ENCODE measurements at places on chromosomes 1 and 21.

- DNase-seq, result no peak
Measured at GRCh38 chr1:201269900-201270410, 13.4 kb upstream of the PKP1 start.

DNA sequence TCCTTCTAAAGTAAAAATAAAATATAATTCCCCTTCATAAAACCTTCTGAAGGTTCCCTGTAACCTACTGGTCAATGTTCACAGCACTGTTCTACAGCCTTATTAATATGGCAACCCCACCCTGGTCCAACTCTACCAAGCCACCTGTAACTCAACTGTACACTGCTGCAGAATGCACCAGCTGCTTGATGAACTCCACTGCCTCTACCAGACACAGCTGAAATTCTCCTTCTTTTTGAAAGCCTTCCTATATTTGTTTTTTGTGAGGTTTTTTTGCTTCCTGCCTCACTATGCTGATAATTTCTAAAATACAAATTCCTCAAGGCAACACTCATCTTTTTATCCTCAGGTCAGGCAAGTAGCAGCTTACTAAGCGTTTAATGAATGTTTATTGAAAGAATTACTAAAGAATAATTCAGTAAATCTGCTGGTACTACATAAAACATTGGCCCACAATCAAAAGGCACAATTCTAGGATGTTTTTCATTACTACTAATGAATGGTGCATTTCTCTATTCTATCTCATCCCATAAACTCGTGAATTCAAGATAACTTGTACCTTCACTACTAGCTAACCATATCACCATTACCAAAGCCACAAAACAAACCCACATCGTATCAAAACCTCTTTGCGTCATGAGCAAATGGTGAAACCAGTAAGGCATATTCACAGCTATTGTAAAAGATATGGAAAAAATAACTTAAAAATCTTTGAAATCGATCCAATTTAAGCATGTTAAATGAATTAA, 2.4 kb downstream of the SSX2IP start:
- DNase-seq, result no peak

GRCh38 chr1:206702803-206703202, 18.1 kb downstream of the MAPKAPK2 start:
- DNase-seq, result no peak

GRCh38 chr1:33426916-33427315, 4.0 kb downstream of the PHC2 start:
- DNase-seq, result no peak

DNA sequence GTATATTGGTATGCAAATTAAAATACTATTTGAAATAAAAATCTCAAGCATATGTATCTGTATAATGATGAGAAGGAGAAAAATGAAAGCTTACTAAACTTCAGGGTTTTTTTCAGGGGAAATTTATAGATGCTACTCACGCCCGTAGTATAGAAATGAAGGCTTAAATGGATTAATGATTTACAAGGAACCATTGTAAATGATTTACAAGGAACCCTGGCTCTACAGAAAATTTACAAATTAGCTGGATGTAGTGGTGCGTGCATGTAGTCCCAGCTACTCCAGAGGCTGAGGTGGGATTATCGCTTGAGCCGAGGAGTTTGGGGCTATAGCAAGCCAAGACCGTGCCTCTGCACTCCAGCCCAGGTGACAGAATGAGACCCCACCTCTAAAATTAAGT, 150.5 kb downstream of the PCBP3 start:
- DNase-seq, result no peak

GRCh38 chr1:82586473-82586872, 785.7 kb downstream of the ADGRL2 start:
- peak; percentile 31 for DNase-seq

GRCh38 chr1:235941876-235942624, 75.3 kb upstream of the LYST start:
- DNase-seq, result no peak

GRCh38 chr1:163747855-163748254, 426.1 kb downstream of the NUF2 start:
- no peak for DNase-seq

DNA sequence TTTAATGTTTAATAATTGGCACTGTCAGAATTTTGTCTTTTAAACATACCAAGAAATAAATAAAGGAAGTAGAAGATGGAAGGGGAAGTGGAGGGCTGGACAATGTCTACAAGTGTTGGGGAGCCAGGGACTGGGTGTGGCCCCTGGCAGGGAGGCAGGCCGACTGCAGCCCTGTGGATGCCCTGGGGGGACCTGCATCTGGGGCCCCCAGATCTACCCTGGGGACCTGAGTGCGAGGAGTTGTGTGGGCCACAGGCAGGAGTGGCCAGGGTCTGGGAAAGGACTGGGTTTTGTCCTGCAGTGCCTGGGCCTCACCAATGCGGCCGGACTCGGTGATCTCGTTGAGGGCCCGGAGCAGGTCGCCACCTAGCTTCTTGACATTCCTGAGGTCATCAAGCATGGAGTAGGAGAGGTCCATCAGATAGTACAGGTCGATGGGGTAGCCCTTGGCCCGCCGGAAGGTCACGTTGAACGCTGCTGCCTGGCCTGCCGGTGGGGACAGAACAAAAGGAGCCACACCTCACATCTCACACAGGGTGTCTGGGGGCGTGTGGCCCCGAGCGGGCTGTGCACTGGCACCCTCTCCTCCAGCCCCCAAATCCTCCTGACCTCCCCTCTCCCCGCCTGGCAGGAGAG, 17.5 kb downstream of the ITGB2 start:
- DNase-seq, result no peak

- DNase-seq, result no peak
Measured at GRCh38 chr1:153565529-153566374, at the start of gene S100A2. Gene S100A2, minus strand, starts transcription at chr1:153565844. Its CDS starts 1,967 bp downstream, at chr1:153563877.

GRCh38 chr1:48776393-48777218, at the start of gene BEND5:
Gene BEND5, minus strand, starts transcription at chr1:48776891. Its CDS starts 60 bp downstream, at chr1:48776831.
- DNase-seq, result peak; percentile 93

DNA sequence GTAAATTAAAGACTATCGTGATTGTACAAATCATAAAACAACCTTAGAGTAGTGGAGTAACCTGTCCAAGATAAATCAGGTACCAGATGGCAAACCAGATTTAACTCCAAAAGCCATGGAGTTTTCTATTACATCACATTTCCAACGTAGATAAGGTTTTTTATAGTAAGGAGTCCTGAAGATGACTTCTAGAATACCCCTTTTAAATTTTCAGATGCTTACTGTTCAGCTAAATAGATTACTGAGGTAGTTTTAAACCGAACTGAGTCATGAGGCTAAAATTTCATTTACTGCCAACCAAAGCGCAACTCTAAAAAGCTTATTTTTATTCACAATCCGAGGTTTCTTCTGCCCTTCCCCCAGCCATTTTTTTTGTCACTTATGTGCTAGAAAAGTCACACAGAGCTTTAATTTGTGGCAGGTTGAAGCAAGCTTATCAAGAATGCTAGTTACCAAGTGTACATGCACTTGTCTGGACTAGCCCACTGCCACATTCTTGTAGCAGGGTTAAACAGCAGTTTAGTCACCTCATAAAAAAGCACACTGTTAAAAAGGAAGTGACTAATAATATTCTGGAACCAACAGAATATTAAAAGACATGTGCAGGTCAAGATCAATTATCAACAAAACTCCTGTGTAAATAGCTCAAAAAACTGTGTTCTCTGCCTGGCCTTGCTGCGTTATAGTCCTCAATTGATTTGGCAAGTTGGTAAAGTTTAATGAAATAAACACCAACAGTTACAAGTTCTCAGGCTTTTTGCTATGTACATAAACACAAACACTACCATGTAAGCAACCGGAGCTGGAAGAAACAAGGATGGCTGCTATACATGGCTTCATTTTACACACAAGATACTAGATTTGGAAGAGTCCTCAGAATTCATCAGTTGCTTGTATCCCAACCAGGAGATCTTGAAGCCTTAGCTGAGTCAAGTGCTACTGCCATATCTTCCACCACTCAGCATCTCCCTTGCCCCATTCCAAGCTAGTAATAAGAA, 180.3 kb upstream of the DMRTA2 start:
- no peak for DNase-seq

DNA sequence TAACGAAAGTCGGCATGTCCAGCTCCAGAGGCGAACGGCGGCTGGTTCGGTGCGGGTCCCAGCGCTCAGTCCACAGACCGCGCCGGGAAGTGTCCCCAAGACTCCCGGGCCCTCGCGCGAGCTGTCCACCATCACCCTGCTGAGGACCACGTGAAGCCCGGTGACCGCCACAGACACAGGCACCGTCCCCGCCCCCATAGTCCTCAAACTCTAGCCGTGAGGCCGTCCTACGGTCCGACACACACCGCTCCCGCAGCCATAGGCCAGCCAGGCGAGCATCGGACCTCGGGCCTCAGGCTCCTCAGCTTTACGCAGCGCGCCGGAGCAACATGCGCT, 535 bp downstream of the SETD4 start:
- no peak for DNase-seq

DNA sequence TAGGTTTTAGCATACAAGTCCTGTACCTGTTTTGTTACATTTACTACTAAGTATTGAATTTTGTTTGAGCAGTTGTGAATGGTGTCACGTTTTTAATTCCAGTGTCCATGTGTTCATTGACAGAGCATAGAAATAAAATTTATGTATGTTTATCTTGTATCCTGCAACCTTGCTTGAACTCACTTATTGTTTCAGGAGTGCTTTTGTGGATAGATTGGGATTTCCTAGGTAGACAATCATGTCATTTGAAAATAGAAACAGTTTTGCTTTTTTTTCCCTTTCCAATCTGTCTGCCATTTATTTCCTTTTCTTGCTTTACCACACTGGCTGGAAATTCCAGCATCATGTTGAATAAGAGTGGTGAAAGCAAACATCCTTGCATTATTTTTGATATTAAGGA, 15.0 kb upstream of the ABCG1 start:
- no peak for DNase-seq

GRCh38 chr1:41353744-41354143, 7.5 kb upstream of the FOXO6 start:
- no peak for DNase-seq

DNA sequence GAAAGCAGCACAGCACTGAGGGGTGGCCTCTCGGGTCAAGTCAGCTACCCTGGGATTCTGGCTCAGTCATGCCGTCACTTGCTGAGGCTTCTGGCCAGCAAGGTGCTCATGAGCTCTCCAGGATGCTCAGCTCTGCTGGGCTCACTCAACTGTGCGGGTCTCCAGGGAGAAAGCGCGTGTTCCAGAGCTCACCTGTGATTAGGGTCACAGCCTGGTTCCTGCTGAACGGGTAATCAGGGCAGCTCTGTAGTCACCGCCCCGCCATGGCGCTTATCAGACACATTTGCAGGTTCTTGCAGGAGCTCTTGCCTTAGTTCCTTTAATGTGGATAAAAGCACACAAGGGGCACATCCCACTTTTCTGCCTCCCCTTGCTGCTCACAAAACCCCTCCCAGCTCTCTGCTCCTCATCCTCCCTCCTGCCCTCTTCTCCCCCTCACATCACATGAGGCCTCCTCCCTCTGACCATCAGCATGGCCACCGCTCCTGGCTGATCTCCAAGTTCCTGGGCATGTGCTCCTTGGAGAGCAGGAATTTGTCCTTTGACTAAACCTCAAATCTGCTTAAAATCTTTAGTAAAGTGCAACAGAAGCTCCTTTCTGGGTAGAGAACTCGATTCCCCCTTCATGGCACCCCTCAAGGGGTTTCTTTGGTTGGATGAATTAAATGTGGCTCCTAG, 2.0 kb downstream of the PCP4 start:
- no peak for DNase-seq

DNA sequence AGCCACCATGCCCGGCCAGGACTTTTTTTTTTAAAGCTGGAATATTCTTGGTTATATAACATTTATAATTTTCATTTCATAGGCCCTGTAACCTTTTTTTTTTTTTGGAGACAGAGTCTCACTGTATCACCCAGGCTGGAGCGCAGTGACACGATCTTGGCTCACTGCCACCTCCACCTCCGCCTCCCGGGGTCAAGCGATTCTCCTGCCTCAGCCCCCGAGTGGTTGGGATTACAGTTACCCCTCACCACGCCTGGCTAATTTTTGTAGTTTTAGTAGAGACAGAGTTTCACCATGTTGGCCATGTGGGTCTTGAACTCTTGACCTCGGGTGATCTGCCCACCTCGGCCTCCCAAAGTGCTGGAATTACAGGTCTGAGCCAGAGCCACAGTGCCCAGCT, 12.6 kb downstream of the ZYG11B start:
- no peak for DNase-seq

- no peak for DNase-seq
Measured at GRCh38 chr1:47160716-47161115, 23.5 kb downstream of the CYP4A22 start.

- DNase-seq, result no peak
Measured at GRCh38 chr1:45134461-45134873, 71.9 kb downstream of the ZSWIM5 start.

DNA sequence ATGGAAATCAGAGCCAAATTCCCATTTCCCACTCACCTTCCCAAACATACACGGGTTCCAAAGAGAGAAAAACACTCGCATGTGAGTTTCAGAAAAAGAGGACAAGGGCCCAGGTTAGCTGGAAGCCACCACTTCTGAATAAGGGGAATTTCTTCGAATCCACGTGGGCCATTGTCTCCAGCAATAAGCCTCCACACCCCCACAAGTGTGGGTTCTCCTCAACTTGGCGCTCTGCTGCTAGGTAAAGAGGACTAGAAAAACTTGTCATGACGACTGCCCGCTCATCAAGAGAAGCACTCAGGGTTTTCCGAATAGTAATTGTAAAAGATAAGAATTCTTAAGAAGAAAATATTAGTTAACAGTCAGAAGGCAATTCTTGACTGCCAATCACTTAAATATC, 30.6 kb downstream of the PRDM15 start:
- DNase-seq, result no peak

DNA sequence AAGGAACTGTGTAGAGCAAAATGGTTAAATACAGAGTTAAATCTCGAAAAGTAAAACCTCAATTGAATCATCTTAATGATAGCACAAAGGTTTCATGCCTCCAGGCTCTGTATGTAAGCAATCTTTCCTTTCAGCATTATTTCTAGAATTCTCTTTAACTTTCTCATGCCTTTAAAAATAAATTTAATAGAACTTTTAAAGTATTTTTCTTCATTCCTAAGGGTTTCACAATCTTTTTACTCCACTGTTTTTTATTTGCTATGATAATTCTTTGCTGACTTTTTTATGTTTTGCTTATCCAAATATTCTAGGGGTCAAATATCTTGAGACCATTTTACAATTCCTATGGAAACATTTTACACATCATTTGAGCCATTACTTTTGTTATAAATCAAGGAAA, 288.0 kb downstream of the BACH1 start:
- no peak for DNase-seq

DNA sequence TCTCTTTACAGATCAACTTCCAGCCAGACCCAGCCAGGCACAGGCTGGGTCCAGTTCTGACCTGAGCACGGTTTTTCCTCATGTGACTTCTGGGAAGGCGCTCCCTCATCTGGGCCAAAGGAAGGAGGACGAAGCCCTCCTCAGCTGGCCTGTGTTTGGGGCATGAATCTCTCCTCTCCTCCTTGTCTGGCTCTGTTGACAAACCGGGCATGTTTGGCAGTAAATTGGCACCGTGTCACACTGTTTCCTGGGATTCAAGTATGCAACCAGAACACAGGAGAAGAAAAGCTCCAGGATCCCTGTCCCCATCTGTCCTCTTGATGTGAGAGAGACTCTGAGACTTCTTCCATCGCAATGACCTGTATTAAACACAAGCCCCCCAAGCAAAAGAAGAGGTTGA, 18.3 kb downstream of the NECAP2 start:
- peak; percentile 33 for DNase-seq

- DNase-seq, result no peak
Measured at GRCh38 chr1:214662223-214662785, 59.3 kb downstream of the CENPF start.

- DNase-seq, result no peak
Measured at GRCh38 chr1:207897188-207897587, 13.7 kb downstream of the CD34 start.

- peak; percentile 45 for DNase-seq
Measured at GRCh38 chr1:220733086-220733601, 15.0 kb upstream of the MTARC2 start.
